Brain pericyte (primary cell): ENCODE measurements at places on chromosomes 2 and 18.

DNA sequence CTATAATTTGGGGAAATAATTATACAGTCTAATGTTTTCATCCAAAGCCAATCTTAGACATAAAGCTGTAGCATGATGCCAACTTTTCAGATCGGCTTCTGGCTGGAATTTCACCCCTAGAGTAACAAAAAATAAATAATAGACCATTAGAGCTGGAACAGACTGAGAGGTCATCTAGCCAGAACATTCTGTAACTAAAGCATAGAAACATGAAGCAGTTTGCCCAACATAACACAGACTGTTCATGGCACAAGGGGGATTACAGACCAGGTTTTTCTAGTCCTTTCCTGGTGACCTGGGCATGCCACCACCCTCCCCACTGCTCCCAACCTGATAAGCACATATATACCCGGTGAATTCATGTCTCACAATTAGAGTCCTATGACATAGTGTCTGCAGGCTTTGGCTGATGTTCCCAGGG lies 116.4 kb upstream of the PPP1CB start:
- DNase-seq, result no peak

GRCh38 chr2:105129722-105130232 lies 91.9 kb downstream of the MRPS9 start:
- DNase-seq, result no peak

GRCh38 chr2:188974164-188974563 lies at the start of gene COL3A1:
Gene COL3A1, plus strand, starts transcription at chr2:188974373. Its CDS starts 117 bp downstream, at chr2:188974490.
- DNase-seq, result no peak

- no peak for DNase-seq
These were observed 129.6 kb upstream of the DDX18 start for GRCh38 chr2:117684919-117685318.

DNA sequence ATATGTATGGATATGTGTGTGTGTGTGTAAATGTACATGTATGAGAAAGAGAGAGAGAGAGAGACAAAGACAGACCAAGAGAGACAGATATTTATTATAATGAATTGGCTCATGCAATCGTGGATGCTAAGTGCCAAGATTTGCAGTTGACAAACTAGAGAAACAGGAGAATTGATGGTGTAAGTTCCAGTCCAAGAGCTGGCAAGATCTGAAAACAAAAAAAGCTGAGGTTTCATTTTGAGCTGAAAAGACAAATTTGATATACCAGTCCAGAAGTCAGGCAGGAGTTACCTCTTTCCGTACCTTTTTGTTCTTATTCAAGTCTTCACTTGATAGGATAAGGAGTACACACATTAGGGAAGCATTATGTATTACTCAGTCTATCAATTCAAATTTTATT lies 157.8 kb downstream of the COPS8 start:
- no peak for DNase-seq

- no peak for DNase-seq
These were observed 103.3 kb upstream of the VRK2 start for GRCh38 chr2:57943315-57943714.

DNA sequence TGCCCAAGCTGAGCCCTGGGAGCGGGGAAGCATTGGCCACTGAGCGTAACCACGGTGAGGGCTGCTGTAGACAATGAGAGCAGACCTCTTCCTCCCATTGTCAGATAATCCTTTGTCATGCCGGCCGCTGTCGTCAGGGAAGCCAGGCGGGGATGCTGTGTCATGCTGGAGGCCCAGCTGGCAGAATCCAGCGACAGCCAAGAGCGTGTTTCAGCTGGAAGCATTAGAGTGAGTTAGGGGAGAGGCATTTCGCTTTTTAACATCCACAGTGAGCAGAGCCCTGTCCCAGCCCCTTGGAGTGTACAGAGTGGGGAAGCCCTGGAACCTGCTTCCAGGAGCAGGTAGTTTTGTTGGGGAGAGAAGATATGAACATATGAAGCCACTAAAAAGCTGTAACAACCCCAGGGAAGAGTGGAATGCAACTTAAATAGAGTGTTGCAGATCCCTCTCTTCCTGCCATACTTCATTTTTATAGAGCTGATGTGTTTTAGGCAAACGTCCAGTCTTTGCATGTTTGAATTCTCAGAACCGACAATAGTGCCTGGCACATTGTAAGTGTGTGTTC lies 7.0 kb downstream of the CTIF start:
- DNase-seq, result no peak

GRCh38 chr2:26988058-26988860 lies 17.8 kb downstream of the MAPRE3 start:
- DNase-seq, result no peak

GRCh38 chr2:127626917-127627739 lies 18.8 kb upstream of the GPR17 start:
- no peak for DNase-seq

DNA sequence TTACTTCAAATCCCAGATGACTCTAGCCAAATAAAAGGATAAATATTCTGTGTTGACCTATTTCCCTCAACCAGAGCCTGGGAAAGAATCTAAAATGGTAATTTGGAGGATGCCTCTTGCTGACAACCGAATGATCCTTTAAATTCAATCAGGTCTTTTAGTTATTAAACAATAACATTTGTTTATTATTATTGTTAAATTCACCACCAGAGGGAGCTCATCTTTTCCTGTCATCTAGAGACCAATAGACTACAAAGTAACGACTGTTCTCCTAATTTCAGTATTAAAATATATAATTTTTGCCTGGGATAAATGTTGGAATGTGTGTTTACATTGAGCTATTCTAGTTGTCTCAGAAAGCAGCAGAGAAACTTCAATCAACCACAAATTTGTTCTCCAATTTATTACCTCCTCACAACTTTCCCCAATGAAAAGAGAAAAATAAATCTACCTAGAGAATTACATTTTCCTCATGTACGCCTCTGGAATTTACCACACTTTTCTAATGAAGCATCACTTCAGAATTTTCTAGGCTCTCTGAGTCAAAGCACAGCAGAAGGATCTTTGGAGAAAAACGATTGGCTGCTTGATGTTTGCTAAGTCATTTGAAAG lies 142.7 kb downstream of the SCG2 start:
- DNase-seq, result no peak

DNA sequence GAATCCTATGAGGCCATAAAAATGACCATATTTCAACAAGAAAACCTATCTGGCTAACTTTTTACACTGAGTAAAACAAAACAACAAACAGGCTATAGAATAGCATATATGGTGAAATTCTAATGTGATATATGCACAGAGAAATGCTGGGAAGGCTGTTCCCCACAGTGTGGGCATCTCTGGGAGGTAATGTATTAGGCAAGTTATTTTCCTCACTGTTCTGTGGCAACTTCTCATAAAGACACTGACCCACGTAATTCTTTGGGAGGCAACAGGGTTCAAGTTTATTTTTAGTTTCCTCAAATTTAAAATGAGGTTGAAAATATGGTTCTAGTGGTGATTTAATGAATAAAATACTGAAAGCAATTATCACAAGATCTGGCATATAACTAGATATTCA lies 46.7 kb downstream of the RNU4ATAC start:
- DNase-seq, result no peak

DNA sequence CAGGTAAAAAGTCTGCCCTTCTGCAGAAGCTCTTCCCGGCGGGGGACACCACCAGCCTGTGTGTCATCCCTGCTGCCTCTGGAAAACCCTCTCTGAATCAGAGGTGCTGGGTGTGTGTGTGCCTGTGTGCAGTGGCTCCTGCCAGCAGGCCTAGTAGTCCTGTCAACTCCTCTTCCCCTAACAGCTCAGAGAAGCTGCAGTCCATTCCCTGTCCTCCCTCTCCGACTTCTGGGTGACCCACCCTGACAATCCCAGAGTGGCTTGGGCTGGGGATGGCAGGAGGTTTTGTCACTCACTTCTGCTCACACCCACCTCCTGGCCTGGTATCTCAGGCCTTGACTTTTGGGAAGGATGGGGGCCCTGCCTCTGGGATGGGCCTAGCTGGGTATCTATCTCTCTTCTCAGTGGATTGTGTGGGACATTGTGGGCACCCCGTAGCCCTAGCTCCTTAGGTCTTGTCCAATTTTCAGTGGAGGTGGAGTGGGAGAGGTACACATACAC lies 2.3 kb downstream of the WNT10A start:
- no peak for DNase-seq

GRCh38 chr2:67008155-67008554 lies 389.0 kb upstream of the ETAA1 start:
- no peak for DNase-seq

DNA sequence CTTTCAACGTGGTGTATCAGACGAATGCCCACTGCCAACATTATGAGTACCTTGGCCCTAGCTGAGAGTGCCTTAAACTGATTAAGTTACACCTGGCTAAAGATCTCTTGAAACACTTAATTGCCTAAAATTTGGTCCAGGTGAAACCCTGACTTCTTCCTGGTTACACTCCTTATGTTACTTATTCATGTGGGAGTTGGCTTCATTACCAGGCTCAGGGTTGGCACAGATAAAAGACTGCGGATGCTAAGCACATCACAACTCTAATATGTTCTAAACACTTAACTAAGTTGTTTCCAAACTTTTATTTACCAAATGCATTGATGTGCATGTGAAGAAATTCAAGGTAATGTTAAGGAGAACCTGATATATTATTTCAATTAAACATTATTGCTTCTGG lies 298.9 kb downstream of the TCF4 start:
- DNase-seq, result no peak

- no peak for DNase-seq
These were observed 259.2 kb downstream of the NDUFA10 start for GRCh38 chr2:239765911-239766310.

DNA sequence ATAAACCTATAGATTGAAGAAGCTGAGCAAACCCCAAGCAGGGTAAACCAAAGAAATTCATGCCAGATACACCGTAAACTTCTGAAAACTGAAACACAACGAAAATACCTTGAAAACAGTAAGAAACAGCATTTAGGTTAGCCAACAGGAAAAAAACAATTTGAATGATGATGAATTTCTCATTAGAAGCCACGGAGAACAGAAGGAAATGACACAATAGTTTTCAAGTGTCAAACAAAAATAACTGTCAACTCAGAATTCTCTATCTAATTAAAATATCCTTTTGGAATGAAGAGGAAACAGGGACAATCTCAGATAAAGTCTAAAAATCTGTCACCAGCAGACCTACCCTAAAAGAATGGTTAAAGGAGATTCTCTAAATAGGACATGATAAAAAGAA lies 37.3 kb upstream of the MALL start:
- no peak for DNase-seq

GRCh38 chr2:73339201-73339600 lies 45.9 kb upstream of the EGR4 start:
- DNase-seq, result no peak

- no peak for DNase-seq
These were observed 520.1 kb downstream of the DSC3 start for GRCh38 chr18:30522288-30522929.

DNA sequence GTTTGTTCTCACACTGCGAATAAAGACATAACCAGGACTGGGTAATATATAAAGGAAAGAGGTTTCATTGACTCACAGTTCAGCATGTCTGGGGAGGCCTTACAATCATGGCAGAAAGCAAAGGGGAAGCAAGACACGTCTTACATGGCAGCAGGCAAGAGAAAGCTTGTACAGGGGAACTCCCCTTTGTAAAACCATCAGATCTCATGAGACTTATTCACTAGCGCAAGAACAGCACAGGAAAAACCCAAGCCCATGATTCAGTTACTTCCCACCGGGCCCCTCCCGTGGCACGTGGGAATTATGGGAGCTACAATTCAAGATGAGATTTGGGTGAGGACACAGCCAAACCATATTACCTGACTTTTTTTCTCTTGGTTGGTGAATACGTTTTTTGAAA lies 51.3 kb downstream of the TMEM247 start:
- DNase-seq, result no peak

GRCh38 chr2:22189893-22190480 lies 1066.2 kb downstream of the TDRD15 start:
- no peak for DNase-seq

- no peak for DNase-seq
These were observed 137.3 kb upstream of the NFATC1 start for GRCh38 chr18:79258447-79258846.

DNA sequence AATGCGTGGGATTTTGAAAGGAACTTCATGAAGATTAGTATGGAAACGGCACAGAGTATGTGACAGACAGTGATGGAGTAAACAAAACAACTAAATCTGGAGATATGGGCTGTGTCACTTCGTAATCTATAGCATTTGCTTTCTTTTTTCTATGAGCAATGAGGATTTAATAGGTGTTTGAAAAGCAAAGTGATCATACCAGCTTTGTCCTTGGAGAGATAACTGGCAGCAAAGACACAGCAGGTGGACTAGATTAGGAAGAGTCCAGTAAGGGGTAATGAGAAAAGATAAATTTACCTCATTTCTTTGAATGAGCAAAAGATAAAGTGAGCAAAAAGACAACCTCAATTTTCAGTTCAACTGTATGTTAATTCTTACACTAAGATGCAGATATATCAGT lies 199.0 kb downstream of the LRP1B start:
- DNase-seq, result no peak

DNA sequence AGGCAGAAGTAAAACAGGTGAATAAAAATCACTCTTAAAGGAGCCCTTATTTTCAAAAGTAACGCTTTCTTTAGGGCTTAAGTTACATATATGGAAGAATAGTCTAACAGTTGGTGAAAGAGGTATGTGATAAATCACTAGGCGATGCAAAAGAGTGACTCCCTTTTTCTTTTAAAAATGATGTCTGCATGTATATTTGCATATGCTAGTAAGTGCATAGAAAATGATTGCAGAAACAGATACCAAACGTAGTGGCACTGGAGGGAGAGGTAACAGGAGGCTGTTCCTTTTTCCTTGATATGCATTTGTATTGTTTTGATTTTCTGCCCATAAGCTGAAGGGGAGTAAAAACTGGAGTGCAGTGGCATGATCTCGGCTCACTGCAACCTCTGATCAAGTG lies 158.3 kb downstream of the PRPF40A start:
- no peak for DNase-seq

DNA sequence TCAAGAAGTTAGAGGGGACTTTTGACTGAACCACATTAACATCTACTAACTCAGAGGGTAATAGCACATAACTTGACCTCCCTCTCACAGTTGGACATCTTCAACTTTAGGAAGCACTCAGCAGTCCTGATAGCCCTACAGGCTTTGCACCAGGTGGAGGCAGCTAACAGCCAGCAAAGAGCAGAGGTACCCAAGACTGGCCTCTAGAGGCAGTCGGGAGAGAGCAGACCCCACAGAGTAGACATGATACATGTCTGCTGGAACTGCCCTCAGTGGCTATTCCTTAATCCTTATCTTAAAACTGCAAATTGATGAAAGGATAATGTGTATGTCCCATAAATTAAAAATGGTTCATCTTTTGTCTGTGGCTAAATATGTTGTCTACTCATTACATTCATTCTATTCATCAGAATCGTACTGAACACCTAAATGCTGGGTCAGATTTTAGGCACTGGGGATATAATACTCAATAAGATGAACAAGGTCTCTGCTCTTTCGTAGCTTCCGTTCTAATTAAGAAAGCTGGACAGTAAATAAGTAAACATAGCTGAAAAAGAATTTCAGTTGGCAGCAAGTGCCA lies 49.8 kb downstream of the CAB39 start:
- DNase-seq, result no peak
